ENCODE measurements at places on chromosomes 11 and 22.

DNA sequence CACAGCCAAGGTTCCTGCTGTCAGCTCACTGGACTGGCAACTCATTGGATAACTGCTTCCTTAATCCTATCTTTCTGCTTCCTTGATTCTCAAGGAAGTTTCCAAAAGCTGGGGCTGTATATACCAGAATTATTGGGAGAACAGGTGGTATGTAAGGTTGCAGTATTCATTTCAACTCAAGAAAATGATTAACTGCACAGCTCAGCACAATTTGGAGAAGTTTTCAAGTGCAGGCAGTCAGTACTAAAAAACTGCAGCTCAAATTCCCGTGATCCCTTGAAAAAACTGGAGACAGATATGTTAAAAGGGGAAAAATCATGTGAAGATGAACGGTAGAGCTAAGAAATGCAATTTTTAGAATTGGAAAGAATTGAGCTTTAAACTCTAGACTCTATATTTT, 44.4 kb downstream of the GRM5 start:
- no peak for DNase-seq

- no peak for DNase-seq
These were observed 33.1 kb upstream of the POLD3 start for GRCh38 chr11:74559110-74559933.

GRCh38 chr11:36292311-36292722, 3.1 kb upstream of the COMMD9 start:
- DNase-seq, result no peak

DNA sequence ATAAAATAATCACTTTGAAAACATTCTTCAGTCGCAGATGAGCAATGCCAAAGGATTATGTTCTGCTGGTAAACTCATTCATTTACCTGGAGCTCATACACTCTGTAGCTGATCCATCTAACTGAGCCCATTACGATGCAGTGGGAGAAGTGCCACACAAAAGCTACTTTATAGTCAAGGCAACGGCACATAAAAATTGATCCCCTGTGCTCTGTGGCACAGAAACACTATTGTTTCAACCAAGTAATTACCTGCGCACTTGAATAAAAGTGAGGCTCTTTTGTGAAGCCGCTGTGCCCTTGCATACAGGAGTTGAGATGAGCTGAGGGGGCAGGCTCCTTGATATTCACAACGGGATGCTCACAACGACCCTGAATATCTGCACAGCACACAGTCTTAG, 7.2 kb downstream of the DKK3 start:
- no peak for DNase-seq

DNA sequence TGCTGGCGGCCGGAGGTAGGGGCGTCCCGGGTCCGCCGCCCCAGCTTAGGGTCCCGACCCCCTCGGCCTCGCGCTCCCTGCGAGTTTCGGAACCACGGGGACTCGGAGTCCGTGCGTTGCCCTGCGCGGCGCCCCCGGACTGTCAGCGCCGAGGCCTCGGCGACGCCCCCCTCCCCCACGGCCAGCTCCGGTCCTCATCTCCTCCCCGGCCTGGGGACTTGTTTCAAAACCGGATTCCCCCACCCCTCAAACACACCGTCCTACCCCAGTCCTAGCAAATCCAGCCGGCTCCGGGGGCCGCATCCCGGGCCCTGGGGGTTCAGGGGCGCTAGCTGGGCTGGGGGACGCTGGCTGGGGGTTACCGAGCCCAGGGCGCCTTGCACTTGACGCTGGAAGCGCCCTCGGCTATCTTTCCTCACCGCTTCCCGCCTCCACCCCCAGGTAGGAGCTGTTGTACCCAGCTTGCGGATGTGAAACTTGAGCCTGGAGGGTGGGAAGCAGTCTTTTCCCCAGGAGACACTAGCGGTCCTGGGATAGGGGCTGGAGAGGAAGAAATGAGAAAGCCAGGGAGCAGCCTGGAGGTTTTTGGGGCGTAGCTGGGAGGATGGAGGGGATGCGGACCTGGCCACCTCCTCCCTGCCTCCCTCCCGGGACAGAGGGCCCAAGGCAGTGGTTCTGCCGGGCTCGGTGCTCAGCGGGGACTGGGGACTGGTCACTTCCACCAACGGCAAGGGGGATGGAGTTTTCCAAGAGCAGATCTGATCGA, 550 bp downstream of the FBLN1 start:
- DNase-seq, result no peak

GRCh38 chr11:88552379-88553062, 215.0 kb upstream of the CTSC start:
- DNase-seq, result no peak

DNA sequence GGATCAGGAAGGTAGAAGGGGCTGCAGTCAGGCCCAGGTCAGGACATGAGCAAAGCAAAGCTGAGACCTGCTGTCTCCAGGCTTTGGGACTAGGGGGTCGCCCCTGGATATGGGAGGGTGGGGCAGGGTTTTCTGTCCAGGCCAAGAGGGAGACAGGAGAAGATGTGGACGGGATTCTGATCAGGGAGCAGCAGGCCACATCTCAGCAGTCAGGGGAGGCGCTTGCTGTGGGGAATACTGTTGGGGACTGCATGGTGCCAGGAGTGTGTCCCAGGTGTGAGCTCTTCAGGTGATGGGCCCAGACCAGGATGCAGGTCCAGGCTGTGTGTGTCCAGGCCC, 29.3 kb downstream of the IGLL5 start:
- DNase-seq, result no peak

Measured in mesenteric fat pad (tissue), 1 donor.